Esophagus squamous epithelium (tissue), 5 donors: ENCODE measurements at places on chromosomes 4 and X. TPM values are rescaled to one million over a fixed set of nuclear protein-coding genes. Genes with fewer than 3 reads are reported as not detected.

GRCh38 chrX:64152857-64153256 is 52.7 kb downstream of the AMER1 start:
- no peak for DNase-seq

DNA sequence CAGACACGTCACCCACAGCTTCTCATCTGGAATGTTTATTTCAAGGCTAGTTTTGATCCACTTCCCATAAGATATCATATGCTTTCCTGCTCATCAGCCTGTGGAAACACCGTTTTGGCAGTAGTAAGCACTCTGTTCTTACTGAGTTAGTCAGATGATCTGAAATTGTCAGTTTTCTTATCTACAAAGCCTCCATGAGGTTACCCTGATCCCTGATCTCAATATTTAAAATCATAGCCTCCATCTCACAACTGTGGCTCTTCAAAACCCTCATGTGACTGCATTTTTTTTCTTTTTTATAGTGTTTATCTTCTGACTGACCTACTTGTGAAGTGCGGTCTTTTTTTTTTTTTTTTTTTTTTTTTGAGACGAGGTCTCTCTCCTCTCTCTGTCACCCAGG is 22.7 kb downstream of the BST1 start:
- no peak for DNase-seq

DNA sequence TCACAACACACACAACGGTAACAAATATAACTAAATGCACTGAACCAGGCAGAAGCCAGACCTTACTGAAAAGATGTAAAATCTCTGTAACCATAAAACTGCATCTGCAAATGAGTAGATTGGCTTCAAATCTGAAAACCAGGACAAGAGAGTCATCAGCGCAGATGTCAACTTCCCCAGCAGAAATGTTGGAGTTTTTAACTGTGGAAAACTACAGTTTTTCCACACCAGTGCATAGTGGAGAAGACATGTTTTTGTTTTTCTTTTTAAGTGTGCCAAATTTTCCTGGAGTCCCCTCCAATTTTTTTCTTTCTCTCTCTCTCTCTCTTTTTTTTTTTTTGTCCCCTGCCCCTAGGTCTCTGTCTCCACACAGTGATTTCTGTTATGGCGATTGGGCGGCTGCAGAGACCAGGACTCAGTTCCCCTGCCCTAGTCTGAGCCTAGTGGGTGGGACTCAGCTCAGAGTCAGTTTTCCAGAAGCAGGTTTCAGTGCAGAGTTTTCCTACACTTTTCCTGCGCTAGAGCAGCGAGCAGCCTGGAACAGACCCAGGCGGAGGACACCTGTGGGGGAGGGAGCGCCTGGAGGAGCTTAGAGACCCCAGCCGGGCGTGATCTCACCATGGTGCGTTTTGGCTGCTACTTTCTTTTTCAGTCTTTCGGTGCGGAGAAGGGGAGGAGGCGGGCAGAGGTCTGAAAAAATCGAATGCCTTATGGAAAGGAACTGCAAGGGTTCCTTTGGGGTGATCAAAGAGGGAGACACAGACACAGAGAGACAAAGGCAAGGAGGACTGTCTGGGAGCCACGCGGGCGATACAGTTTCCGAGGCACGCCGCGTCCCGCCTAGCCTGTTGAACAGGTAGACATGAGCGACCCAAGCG is at the start of gene GUCY1A1:
TSS of gene GUCY1A1 (plus strand) at position 505 of the 878 bp plus-strand sequence. CDS start 30,020 bp downstream, outside the sequence.
- DNase-seq = no peak

DNA sequence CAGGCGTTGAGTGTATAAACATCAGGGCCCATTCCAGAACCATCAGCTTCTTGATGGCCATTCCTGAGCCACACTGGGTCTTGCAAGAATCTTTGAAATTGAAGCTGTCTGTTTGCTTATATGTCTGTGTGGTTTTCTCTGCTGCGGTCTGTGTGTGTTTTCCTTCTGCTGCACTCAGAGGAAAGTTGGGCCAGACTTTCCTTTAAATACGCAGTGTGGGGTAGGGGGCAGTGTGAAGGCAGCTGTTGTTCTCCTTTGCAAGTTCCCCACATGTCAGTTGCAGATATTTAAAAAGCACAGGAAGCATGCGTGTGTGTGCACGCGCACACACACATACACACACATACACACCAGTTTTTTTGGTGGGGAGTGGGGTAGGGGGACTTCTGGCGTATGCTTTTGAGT is 32.1 kb downstream of the CCKAR start:
- DNase-seq = no peak

DNA sequence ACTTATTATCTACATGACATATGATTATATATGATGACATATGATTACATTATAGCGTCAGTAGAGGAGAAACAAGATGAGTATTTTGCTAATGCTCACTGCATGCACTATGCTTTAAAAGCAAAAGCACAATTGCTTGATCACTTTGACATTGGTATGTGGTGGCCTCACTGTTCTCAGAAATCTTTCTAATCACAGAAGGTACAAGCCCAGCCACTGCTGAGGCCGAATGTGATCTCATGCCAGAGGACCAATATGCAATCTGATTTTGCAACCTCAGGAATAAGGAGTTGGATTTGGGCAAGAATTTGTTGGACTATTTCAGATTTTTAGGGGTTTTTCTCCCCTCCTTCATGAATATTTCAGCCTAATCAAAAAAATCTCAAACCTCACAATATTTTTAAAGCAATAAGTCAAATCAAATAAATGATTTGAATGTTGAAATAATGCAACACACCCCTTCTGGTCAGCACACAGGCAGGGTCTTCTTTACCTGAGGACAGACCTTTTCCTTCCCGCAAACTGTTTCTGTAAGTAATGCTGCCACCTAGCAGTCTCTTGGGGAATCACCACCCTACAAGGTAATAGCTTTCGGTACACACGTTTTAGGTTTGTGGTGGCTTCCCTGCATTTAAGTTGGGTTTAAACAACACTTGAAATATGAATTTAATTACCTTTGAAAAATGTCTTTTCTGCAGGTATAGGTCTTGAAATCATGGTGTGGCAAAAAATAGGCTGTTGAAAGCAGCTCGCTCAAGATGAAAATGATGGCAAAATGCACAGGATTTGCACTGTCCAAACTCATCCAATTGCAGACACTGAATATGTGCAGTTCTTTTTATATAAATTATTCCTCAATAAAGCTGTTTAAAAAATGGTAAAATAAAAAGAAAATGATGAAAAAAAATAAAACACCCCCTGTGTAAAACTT is 4.8 kb upstream of the CXCL13 start:
- no peak for DNase-seq

DNA sequence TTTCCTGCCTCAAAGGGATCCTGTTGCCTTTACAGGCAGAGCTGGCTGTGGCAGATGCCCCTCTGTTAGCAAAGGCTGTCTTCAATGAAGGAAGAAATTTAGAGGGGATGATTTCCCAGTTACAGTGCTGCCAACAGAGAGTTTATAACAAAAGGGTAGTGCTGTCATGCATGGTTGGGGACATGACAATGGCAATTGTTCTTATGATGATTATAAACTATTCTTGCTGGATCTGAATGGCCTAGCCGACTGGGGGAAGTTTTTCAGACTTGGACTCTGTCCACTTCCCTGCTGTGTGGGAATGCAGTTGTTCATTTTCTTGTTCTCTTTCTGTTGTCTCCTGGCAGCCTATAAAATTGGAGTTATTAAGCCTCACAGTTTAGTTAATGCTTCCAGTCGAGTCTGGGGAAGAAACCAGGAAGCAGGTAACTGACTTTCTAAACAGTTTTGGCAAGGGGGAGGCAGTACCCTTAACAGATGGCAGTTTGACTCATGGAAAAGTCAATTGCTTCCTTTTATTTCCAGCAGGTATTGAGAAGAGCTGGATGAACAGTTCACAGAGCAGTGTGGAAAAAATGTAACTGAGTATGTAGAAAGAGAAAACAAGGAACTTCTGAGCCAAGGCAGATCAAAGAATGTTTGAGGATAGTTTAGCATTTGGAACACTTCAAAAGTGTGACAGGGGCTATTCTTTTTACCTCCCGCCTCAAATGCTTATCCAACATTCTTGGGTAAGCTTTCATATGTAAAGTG is 582.6 kb downstream of the RAPGEF2 start:
- no peak for DNase-seq

DNA sequence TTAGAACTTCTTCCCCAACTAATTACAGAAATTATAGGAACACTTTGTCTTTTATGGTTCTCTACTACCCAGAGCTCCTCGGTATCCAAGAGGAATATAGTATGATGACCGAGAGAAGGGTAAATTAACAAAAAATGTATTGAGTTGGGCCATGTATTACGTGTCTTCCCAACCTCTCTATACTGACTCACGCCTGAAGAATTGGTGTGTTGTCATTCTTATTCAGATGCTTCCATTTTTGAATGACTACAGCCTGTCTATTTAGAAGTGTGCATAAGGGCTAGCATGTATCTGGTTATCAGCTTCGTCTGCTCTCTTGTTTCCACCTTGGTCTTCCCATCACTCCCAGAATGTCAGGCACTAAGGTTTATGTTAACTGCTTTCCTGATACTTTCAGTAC is 24.5 kb upstream of the SCD5 start:
- no peak for DNase-seq

DNA sequence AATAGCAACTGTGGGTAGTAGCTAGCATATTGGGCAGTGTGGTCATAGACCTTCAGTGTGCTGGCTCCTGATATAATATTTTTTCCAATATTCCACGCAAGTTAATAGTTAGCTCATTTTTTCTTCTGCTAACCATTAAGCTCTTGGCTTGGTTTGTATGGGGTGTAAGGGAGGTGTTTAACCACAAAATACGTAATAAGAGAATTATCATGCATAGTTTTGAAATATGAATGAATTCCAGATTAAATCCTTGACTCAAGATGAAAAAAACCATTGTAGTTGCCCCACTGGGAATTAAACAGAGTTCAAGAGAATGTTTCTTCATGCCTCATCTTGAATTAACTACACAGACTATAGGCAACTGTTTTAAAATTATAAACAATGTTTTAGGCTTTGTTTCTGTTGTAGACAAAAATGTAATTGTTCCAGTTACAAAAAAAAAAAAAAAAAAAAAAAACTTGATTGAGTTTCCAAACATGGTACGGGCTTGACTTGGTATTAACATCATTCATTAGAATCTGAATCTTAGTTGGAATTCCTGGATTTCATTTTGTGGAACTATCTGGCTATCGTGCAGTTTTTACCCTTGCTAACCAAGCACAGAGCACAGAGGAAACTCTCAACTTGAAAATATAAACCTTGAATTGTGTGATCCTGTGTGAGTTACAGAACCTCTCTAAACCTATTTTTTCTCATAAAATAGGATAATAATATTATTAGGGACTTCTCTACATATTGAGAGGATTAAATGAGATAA is 28.4 kb downstream of the CXCL1 start:
- DNase-seq = no peak

DNA sequence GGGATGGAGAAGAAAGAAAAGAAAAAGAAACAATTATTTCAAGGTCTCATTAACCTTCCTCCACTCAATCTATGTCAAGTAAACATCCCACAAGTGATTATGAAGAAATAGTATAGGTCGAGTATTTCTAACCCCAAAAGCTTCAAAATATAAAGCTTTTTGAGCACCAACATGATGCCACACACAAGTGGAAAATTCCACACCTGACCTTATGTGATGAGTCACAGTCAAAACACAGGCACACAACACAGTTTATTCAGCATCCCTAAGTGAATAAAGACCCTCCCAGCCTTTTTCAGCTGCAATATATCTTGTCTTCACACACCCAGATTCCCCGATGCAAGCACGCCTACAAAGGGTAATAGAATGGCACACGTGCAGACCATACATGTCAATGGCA is 51.7 kb upstream of the VEGFC start:
- no peak for DNase-seq

- DNase-seq = no peak
Observed at GRCh38 chrX:23732704-23733103, 10.4 kb downstream of the ACOT9 start.

DNA sequence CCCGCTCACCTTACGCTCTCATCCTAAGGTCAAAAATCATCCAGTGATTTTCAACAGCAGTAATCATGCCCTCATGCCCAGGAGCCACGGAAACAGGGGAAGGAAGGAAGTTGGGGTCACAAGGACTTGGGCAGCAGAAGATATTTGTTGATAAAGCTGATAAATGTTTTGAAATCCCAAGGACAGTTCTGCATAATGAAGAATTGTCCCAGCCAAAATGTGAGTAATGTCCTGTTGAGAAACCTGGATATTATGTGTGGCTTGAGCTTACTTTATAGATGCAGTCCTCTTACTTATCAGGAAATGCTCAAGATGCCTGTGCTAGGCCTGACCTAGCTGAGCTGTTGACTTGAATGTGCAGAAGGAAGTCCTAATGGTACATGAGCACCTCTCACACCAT is 263.0 kb upstream of the ZFP42 start:
- no peak for DNase-seq

DNA sequence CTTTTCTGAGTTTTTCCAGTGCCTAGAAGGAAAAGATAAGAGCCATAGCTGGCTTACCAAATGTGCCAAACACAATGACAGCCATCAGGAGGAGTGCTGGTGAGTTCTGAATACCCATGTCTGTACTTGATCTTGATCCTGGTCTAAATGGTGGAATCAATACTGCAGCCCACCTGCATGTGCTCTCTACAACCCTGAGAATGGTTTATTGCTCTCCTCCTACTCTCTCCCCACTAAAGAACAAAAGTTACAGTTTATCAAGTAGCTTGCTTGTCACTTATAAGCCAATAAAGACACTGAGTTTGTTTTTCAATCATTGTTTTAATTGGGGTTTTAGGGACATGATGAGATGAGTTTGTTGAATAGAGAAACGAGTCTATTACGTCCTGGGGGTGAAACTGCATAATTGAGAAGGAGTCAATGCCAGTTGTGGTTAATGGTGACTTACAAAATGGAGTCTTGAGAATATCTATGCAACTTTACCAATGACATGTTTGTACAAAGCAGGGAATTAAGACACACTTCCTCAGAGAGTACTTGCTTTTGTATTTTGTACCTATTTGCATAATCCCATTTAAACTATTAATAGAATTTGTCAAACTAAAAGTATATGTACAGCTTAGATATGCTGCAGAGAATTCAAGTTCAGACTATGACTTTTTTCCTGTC is 20.8 kb upstream of the CXCL3 start:
- no peak for DNase-seq

DNA sequence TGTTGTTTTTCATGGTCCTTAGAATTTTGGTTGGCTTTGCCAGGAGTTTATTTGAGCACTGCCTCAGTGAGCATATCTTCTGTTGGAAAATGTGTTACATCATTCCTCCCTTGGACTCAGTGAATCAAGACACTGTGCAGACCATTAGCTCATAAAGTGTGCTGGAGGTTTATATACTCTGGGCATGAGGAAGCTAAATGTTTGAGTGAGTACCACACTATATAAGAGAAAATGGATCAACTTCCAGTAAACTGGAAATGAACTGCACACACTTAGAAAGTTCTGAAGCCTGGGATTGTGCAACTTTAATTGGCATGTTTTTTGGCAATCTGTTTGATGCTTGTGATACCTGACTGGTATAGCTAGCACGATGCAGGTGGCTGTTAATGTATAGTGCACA is 75.9 kb downstream of the LIMCH1 start:
- no peak for DNase-seq

- no peak for DNase-seq
Observed at GRCh38 chr4:172050911-172051310, 237.7 kb downstream of the GALNTL6 start.

Gene REELD1
- total RNA-seq = not detected

Gene FAM114A1
- total RNA-seq = 80.9 TPM

Gene MAGEA1
- total RNA-seq = not detected

Gene GSPT2
- total RNA-seq = 0.83 TPM

Gene GAGE12H
- not detected for total RNA-seq

Gene EDA
- 2.7 TPM for total RNA-seq

Gene GRIA2
- 0.76 TPM for total RNA-seq

Gene BMX
- 1.2 TPM for total RNA-seq

Gene ART3
- 0.92 TPM for total RNA-seq
